ENCODE measurements at places on chromosomes 7 and 10.

- no peak for DNase-seq
Measured at GRCh38 chr10:14253711-14254110, 77.0 kb downstream of the FRMD4A start.

DNA sequence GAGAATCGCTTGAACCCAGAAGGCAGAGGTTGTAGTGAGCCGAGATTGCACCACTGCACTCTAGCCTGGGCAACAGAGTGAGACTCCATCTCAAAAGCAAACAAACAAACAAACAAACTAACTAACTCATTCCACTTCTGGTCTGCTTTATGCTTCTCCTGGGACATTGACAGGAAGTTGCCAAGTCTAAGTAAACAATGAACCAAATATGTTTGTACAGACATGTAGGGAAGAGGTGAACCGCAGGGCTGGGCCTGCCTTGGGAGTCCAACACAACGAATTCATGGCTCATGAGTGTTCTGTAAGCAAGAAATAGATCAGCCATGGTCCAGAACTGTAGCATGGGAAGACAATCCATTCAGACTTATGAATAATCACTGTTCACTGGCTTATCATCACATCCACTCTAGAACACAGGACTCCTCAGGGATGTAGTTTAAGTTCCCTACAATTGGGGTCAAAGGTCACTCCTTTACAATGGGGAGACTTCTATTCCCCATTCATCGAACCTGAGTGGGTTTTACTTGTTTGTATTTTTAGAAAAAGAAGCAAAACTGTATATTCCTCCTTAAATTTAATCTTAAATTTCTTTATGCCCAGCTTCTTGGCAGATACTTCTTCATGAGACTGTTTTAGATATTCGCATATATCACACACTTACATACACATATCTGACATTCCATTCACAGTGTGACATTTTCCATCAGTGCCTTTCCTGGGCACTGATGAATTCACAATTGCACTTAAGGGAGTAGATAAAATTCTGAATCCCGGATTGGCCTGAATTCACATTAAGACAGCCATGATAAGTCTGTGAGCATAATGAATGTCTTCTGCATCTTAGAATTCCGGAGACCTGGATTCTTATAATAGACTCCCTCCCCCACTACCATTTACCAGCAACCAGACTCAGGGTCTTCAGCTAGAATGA lies 159.1 kb upstream of the EEPD1 start:
- DNase-seq, result no peak

- DNase-seq, result no peak
Measured at GRCh38 chr7:80916770-80917741, 1.8 kb downstream of the SEMA3C start.

DNA sequence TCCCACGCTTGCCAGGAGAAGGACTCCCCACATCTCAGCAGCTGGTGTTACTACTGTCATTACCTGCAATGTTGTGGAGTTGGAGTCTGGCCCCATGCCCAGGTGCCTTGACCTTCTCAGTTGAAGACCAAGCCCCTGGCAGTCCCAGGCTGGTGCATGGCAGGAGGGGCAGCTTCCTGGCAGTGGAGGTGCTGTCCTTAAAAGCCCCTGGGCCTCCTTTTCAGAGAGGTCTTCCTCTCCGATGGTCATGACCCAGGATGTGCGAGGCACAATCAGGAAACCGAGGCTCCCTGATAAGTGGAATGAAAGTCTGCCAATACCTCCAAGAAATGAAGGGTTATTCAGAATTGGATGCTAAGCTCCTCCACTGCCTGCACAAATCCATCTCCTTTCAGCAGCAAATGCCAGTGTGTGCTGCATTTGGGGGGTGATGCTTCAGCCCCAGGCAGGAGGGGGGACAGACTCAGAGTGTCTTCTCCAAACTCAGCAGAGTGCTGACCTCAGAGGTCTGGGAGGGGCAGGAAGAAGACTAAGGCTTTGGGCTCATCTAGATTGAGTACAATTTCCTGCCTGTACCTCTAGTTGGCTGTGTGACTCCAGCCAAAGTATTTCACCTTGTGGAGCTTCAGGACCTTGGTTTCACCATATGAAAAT lies 97.0 kb upstream of the DDC start:
- no peak for DNase-seq

GRCh38 chr7:157538735-157539134 lies 201.9 kb downstream of the DNAJB6 start:
- no peak for DNase-seq

DNA sequence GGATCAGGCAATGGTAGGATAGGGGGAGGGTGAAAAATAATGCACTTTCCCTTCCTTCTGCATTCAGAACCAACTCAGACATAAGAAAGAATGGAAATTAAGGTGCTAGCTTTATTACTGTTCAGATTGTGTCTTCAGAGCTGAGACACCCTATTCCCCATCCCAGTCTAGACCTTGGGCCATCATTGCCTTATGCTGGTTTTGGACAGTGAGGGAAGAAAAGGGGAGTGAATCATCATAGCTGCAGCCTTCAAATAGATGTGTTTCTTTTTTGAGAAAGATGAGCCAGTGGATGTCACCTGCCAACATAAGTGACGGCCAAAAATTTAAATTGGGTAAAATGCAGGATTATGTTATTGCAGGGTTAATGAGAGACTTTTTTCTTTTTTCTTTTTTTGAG lies 27.0 kb upstream of the TOMM7 start:
- DNase-seq, result no peak

- no peak for DNase-seq
Measured at GRCh38 chr10:32253276-32253675, 93.7 kb downstream of the EPC1 start.

DNA sequence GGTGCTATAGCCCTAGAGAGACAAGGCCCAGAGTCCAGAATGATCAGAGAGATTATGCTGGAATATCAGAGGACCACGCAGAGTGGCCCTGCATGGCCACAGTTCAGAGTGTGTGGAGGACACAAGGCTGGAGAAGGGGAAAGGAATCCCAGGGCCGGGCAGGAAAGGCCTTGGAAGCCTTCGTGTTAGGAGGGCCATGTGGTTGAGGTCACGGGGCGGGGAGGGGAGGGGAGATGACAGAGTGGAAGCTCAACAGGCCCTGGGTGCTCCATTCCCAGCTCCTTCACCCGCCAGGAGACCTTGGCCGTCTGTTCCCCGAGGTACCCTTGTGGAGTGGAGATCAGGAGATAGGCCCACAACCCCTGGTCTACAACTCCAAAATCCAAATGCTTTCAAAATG lies 13.2 kb upstream of the EN2 start:
- DNase-seq, result no peak

GRCh38 chr10:56763090-56763489 lies 402.0 kb upstream of the ZWINT start:
- no peak for DNase-seq

DNA sequence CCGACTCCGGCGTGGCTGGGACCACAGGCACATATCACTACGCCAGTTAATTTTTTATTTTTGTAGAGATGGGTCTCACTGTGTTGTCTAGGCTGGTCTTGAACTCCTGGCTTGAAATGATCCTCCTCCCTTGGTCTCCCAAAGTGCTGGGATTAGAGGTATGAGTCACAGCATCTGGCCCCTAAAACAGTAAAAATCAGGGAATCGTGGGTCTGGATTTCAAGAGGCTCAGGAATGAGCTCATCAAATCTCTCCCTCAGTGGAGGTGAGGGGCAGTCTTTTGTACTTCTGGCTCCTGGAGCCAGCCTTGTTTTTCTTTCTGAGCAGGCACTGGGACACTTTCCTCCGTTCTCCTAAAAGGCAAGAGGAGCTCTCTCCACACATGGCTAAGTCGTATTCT lies 32.1 kb upstream of the RHEB start:
- no peak for DNase-seq

- DNase-seq, result no peak
Measured at GRCh38 chr10:25578061-25578460, 356.0 kb upstream of the MYO3A start.
